ENCODE measurements at places on chromosomes 11 and 22.

DNA sequence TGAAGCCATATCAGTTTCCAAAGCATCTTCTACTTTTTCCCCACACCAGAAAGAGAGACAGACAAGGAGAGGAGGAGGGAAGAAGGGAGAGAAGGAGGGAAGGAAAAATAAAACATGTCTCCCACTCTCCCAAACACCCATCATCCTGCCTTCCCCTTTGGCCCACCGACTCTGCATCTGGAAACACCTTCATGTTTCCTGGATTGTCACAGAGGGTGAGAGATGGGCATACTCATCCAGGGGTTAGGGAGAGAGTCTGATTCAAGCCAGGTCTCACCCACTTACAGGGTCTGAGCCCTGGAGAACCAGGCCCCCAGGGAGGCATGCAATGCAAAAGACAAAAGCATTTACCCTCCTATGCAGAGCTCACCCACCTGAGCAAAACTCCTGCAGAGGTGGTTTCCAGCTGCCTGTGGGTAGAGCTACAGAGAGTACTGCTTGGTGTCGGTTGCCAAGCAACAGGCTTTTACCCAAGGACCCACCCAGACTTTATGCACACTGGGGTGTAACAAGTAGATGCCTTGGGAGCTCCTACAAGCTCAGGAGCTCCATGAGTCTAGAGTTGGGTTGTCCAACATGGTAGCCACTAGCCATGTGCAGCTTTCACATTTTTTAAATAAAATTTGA lies 33.4 kb downstream of the MN1 start:
- DNase-seq = no peak

GRCh38 chr11:15873501-15873900 lies 482.8 kb downstream of the SOX6 start:
- no peak for DNase-seq

- DNase-seq = no peak
Observed at GRCh38 chr11:33721984-33722383, 14.2 kb downstream of the CD59 start.

- DNase-seq = no peak
Observed at GRCh38 chr11:62516736-62517371, 29.8 kb downstream of the AHNAK start.

- DNase-seq = peak; percentile 37
Observed at GRCh38 chr22:40911772-40912171, 39.4 kb upstream of the RBX1 start.

DNA sequence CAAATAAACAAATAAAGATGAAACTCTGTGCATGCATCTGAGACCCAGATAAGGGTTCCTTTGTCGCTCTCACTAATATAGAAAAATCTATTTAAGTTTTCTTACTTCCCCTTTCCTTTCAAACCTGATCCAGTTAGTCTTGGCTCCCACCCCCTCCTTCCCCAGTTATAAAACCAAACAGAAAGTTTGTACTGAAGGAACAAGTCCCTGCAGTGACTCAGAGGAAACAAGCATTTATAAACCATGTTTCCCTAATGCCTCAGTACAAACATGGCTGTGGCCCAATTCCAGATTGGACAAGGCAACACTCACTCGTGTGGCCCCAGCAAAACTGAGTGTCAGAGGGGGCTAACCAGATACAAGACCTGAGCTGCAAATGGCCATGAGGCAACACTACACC lies 65.5 kb upstream of the ARHGAP20 start:
- DNase-seq = peak; percentile 31

- DNase-seq = peak; percentile 73
Observed at GRCh38 chr22:19941365-19942082, at the start of the genes COMT and TXNRD2. TSS of gene COMT (plus strand) at chr22:19941772. CDS start at chr22:19962527, 20,755 bp downstream. TSS of gene TXNRD2 (minus strand) at chr22:19941818. CDS start at chr22:19941803, 15 bp downstream.

GRCh38 chr11:117623831-117624271 lies 173.2 kb downstream of the DSCAML1 start:
- no peak for DNase-seq
